ENCODE measurements at places on chromosomes 7 and 10. TPM values are rescaled to one million over a fixed set of nuclear protein-coding genes. Genes with fewer than 3 reads are reported as not detected.

- H3K4me3 ChIP-seq = no peak overlapping the region
- H3K27me3 ChIP-seq = no peaks in the 10 kb centered on the region
- H3K36me3 ChIP-seq = no peaks in the 10 kb centered on the region
- no peaks in the 10 kb centered on the region for H3K4me1 ChIP-seq
- DNase-seq = no peak
- no peak overlapping the region for H3K27ac ChIP-seq
Observed at GRCh38 chr10:59354434-59354833, 7.9 kb downstream of the FAM13C start.

DNA sequence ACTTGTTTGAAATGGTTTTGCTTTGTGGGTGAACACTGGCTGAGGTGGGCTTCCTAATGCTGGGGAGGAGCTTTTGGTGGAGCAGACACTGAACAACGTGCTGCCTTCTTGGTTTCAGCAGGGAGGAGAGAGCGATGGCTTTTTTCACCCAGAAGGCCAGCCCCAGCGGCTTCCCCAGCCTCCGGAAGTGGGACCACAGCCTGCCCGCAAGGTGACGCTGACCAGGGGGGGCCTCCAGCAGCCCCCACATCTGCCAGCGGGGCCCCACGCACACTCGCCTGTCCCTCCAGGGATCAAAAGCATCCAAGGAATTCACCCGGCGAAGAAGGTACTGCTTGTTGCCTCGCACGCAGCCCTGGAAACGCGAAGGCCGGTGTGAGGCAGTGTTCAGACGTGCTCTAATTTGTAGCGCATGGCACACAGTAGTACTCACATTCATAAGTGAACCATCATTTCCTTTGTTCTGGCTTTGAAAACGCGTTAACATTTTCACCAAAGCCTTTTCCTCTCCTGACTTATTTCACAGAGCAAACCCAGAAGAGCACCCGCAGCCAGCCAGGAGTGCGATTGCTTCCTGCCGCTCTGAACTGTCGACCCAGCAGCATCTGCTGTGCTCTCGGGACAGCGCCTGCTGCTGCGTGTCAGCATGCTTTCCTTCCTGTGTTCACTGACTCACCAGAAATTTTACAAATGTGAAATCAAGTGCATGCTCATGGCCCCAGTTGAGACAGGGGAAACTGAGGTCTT, 48.4 kb downstream of the SHH start:
- H3K27ac ChIP-seq = no peak overlapping the region
- no peak overlapping the region for H3K4me3 ChIP-seq
- no peaks in the 10 kb centered on the region for H3K27me3 ChIP-seq
- peaks cover 83% of the 10 kb centered on the region for H3K36me3 ChIP-seq
- H3K4me1 ChIP-seq = no peaks in the 10 kb centered on the region
- DNase-seq = no peak

Gene SLC16A9
- 0.54 TPM for total RNA-seq

Gene SPDYE11
- total RNA-seq = not detected

Gene PTN
- 0.26 TPM for total RNA-seq

Gene SHTN1
- 39.2 TPM for total RNA-seq

Gene POLR2J2
- 13.8 TPM for total RNA-seq

DNA sequence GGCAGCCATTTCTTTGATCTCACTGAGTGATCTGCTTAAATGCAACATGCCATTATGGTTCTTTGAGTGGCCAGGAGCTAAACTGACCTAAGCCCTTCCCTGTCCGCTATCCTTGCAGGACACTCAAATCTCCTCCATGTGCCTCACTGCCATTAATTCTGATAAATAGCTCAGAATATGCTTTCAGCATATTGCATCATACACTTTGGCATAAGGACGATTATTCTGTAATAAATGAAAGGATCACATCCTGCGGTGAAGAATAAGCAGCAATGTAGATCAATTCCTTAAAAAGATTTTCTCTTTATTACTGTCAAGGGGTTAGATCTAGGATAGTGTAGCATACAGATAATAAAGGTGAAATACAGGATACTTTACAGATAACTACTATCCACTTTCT, 231.8 kb upstream of the CTBP2 start:
- DNase-seq = no peak
- no peaks in the 10 kb centered on the region for H3K27me3 ChIP-seq
- no peak overlapping the region for H3K27ac ChIP-seq
- peaks cover 10% of the 10 kb centered on the region for H3K4me1 ChIP-seq
- no peak overlapping the region for H3K4me3 ChIP-seq

DNA sequence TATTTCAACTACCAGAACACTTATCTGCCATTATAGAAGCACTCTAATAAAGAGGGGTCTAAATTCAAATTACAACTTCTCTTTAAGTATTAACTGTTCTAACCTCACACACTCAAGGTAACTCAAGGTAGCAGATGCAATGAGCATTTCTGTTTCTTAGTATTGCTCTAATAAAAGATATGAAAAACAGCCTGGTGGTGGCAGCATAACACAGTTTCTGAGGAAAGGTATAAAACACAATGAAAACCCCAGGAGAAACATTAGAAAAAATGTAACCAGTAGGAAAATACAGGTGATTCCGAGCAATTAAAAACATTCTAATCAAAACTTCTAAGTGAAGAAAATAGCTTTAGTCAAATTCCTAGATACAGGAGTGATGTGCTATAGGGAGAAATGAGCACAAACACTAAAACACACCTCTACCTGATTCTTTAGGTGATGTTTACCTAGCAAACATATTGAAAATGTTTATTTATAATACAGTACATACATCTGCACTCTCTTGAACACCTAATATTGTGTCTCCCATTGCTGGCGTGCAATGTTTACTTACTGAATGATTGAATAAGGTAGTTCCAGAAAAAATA, 3.5 kb downstream of the MKRN1 start:
- peak overlapping the region; percentile 52 for H3K4me3 ChIP-seq
- H3K27ac ChIP-seq = no peak overlapping the region
- no peaks in the 10 kb centered on the region for H3K27me3 ChIP-seq
- peak; percentile 63 for DNase-seq
- H3K4me1 ChIP-seq = peaks cover 5% of the 10 kb centered on the region
- peaks cover 9% of the 10 kb centered on the region for H3K36me3 ChIP-seq

DNA sequence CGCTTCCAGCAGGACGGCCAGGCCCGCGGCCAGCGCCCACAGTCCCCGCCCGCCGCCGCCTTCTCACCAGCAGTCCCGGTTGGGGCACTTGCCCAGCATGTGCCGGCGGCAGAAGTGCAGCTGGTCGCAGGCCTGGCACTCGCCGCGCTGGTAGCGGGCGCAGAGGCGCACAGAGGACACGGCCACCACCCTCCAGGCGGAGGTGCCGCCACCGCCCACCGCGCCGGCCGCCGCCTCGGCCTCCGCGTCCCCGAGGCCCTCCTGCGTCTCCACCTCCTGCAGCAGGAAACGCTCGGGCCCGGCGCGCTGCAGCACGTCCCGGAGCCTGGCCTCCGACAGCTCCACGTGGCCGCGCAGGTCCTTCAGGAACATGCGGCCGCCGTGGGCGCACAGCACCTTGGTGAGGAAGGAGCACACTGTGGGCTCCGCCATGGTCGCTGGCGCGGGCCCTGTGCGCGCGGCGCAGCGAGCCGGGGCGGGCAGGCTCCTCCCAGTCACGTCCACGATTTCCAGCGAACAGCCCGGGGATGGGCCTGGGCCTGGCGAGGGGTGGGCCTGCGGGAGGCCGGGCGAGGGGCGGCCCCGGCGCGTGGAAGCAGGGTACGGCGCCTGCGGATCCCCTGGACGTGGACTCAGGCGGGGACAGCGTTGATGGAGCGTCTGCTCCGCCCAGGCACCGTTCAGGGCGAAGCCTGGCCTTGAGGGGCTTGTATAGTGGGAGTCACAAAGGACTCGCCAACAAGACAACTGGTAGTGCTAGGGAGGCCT, at the start of gene ZC3HAV1L:
TSS of gene ZC3HAV1L (minus strand) at position 457 of the 768 bp plus-strand sequence. CDS start at position 432, 25 bp downstream.
- H3K36me3 ChIP-seq = peaks cover 22% of the 10 kb centered on the region
- peak within 1 kb of the TSS; percentile 85 for H3K27ac ChIP-seq
- DNase-seq = peak; percentile 62
- peaks cover 21% of the 10 kb centered on the region for H3K4me1 ChIP-seq

GRCh38 chr10:115164220-115164619, 71.1 kb downstream of the ATRNL1 start:
- no peak overlapping the region for H3K27ac ChIP-seq
- no peak overlapping the region for H3K4me3 ChIP-seq
- H3K36me3 ChIP-seq = no peaks in the 10 kb centered on the region
- H3K4me1 ChIP-seq = no peaks in the 10 kb centered on the region

DNA sequence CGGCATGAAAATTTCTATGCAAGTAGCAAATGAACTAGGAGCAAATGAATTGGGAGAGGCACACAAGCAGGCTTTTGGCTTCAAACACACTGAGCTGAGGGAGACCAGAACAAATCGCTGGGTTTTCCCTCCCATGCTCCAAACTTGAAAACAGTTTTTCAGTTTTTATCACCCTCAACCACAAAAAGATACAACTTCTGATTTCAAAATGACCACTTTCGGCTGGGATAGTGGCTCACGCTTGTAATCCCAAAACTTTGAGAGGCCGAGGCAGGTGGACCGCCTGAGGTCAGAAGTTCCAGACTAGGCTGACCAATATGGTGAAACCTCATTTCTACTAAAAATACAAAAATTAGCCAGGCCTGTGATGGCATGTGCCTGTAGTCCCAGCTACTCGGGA, 9.0 kb upstream of the CHUK start:
- no peak for DNase-seq
- no peaks in the 10 kb centered on the region for H3K27me3 ChIP-seq
- H3K4me1 ChIP-seq = no peaks in the 10 kb centered on the region
- H3K27ac ChIP-seq = no peak overlapping the region
- peaks cover 67% of the 10 kb centered on the region for H3K36me3 ChIP-seq

- peak overlapping the region; percentile 37 for H3K27ac ChIP-seq
- no peak for DNase-seq
- peaks cover 12% of the 10 kb centered on the region for H3K4me1 ChIP-seq
- peaks cover 27% of the 10 kb centered on the region for H3K36me3 ChIP-seq
Observed at GRCh38 chr7:130207033-130207432, 627 bp upstream of the SSMEM1 start.

DNA sequence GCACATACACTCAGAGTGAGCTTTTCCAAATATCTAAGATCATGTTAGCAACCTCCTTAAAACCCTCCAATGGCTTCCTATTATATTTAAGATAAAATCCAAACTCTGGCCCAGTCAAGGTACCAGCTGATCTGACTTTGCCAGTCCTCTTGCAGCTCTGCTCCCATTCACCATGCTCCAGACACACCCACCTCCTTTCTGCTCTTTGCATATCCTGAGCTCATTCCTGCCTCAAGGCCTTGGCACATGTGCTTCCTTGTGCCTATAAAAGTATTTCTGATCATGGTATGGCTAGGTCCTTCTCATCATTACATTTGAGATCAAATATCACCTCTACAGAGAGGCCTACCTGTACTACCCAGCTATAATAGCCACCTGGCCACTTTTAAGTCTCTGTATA, 27.5 kb downstream of the XPNPEP1 start:
- peaks cover 45% of the 10 kb centered on the region for H3K4me1 ChIP-seq
- H3K4me3 ChIP-seq = peak overlapping the region; percentile 40
- no peaks in the 10 kb centered on the region for H3K27me3 ChIP-seq

DNA sequence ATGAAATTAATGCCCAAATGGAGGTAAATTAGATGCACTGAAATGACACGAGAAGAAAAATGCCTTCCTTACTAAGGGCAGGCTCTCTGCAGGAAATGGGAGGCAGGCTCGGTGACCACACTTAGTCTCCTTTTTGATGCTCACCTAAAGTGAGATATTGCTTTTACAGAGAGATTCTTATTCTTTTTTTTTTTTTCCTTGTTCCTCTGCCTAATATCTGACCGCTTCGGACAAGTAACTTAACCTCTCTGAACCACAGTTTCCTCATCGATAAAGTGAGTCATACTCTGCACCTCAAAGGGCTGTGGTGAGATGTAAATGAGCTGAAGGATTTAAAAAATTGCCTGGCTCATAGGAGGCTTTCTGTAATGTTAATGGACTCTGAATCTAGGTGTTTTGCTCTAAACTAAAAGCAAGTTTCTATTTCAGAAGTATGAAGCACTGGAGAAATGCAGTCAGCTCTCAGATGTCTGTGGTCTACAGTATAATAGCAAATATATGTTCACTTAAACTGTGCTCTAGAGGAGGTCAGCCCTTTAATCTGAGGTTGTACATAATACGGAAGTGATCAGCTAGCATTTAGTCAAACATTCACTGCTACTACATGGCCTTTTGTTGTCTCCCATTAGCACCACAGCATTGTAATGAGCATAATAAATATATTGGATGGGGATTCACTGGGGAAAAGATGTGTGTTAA, 23.2 kb downstream of the NKX2-3 start:
- H3K4me3 ChIP-seq = no peak overlapping the region
- H3K36me3 ChIP-seq = no peaks in the 10 kb centered on the region
- peaks cover 8% of the 10 kb centered on the region for H3K4me1 ChIP-seq
- peak; percentile 23 for DNase-seq
- H3K27ac ChIP-seq = no peak overlapping the region

GRCh38 chr10:93261089-93261488, 187.4 kb downstream of the CYP26A1 start:
- no peak for DNase-seq
- no peaks in the 10 kb centered on the region for H3K4me1 ChIP-seq
- no peak overlapping the region for H3K4me3 ChIP-seq
- no peaks in the 10 kb centered on the region for H3K36me3 ChIP-seq
- H3K27ac ChIP-seq = no peak overlapping the region

Gene CNPY1
- not detected for total RNA-seq

DNA sequence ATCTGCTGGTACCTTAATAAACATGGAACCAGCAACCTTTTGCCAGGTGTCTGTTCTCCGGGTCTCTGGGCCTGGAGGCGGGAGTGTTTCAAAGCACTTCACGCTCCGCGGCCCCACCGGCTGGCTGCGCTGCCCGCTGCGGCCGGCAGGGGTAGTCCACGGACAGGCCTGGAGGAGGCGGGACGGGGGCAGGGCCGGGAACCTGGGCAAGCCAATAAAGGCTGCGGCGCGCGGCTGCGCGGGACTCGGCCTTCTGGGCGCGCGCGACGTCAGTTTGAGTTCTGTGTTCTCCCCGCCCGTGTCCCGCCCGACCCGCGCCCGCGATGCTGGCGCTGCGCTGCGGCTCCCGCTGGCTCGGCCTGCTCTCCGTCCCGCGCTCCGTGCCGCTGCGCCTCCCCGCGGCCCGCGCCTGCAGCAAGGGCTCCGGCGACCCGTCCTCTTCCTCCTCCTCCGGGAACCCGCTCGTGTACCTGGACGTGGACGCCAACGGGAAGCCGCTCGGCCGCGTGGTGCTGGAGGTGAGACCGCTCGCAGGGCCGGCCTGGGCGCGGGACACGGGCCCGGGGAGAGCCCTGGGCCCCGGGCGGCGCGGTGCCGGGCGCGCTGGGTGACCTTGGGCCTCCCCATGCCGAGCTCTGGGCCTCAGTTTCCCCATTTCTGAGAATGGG, at the start of gene PPIF:
TSS of gene PPIF (plus strand) at position 244 of the 668 bp plus-strand sequence. CDS start at position 324, 80 bp downstream.
- H3K4me1 ChIP-seq = peaks cover 5% of the 10 kb centered on the region
- H3K27ac ChIP-seq = peak within 1 kb of the TSS; percentile 95
- peak; percentile 92 for DNase-seq
- H3K27me3 ChIP-seq = no peaks in the 10 kb centered on the region
- H3K4me3 ChIP-seq = peak within 1 kb of the TSS; percentile 81

- peaks cover 17% of the 10 kb centered on the region for H3K4me1 ChIP-seq
- no peaks in the 10 kb centered on the region for H3K36me3 ChIP-seq
- DNase-seq = no peak
- peak overlapping the region; percentile 80 for H3K27ac ChIP-seq
- H3K4me3 ChIP-seq = no peak overlapping the region
Observed at GRCh38 chr10:70295926-70296325, 12.1 kb upstream of the NPFFR1 start.

Gene MALRD1
- total RNA-seq = not detected

- H3K27ac ChIP-seq = no peak overlapping the region
- H3K27me3 ChIP-seq = no peaks in the 10 kb centered on the region
- H3K4me3 ChIP-seq = no peak overlapping the region
- DNase-seq = no peak
Observed at GRCh38 chr10:32627183-32627582, 181.2 kb downstream of the CCDC7 start.

- H3K4me3 ChIP-seq = no peak overlapping the region
- no peaks in the 10 kb centered on the region for H3K27me3 ChIP-seq
- no peak overlapping the region for H3K27ac ChIP-seq
- H3K36me3 ChIP-seq = no peaks in the 10 kb centered on the region
- peaks cover 21% of the 10 kb centered on the region for H3K4me1 ChIP-seq
Observed at GRCh38 chr10:110772454-110773025, 99.2 kb upstream of the PDCD4 start.
